ENCODE measurements at places on chromosomes 7 and 10. TPM values are rescaled to one million over a fixed set of nuclear protein-coding genes. Genes with fewer than 3 reads are reported as not detected.

DNA sequence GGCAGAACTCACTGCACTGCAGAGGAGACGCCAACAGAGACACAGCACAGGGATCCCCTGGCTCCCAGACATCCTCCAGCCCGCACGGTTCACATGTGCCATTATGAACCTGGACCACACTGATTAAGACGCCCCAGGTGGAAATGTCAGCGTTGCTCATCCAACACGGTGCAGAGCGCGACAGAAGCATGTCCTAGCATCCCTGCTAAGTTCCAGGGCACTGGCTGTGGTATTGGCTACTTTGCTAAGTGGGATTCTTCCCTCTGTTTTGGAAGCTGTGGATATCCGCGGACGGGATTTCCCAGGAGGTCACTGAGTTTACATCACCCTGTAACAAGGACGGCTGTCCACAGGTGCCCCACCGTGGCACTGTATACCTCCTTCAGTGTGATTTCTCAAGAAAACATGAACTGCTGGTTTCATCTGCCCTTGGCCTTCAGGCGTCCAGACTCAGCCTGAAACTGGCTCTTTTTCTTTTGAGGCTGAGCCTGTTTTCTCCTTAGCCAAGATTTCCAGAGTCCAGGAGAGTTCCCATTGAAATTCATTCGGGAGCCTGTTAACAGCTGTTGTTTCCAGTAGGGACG, 324.0 kb downstream of the WDR37 start:
- H3K4me3 ChIP-seq = no peak overlapping the region
- H3K27ac ChIP-seq = no peak overlapping the region
- DNase-seq = no peak
- H3K36me3 ChIP-seq = no peaks in the 10 kb centered on the region
- H3K27me3 ChIP-seq = peaks cover 2% of the 10 kb centered on the region

DNA sequence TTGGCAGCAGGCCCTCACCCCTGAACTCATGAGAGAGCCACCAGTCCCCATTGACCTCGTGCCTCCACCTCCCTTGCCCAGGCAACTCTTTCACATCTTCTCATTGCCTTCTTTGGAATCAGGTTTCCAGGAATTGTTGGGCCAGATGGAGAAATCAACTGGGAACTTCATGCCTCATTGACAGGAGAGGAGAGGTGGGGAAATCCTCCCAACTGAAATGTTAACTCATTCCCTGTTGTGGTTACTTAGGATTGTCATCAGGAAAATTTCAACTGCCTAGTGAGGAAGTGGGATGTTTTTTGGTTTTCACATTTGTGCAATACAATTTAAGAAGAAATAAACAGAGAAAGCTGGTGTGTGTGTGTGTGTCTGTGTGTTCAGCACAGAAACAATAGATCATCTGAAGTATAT, 106.6 kb upstream of the INHBA start:
- no peak for DNase-seq
- no peaks in the 10 kb centered on the region for H3K27me3 ChIP-seq

DNA sequence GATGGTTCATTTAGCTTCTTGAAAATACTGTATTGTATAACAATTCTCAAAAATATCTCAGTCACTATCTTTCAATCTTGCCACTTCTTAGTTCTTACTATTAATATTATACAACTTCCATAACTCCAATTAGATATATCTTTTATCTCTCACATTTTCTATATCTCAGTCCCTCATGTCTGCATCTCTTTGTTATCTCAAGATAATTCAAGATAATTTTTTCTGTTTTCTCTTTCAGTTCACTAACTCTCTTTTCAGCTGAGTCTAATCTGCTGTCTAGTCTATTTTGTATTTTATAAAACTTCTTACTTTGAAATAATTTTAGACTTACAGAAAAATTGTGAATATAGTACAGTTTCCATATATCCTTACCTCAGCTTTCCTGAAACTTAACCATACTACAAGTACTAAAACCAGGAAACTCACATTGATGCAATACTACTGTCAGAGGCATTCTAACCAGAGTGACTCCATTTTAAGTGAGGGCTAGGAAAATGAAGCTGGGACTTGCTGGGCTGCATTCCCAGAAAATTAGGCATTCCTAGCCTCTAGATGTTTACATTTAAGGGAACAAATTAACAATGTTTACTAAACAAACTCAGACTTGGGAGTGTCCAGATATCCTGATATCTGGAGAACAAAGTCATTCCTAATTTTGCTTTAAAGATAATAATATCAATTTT, 38.4 kb downstream of the DNAJC1 start:
- no peaks in the 10 kb centered on the region for H3K27me3 ChIP-seq
- H3K4me3 ChIP-seq = no peak overlapping the region
- no peak for DNase-seq
- H3K27ac ChIP-seq = no peak overlapping the region
- H3K4me1 ChIP-seq = no peaks in the 10 kb centered on the region

DNA sequence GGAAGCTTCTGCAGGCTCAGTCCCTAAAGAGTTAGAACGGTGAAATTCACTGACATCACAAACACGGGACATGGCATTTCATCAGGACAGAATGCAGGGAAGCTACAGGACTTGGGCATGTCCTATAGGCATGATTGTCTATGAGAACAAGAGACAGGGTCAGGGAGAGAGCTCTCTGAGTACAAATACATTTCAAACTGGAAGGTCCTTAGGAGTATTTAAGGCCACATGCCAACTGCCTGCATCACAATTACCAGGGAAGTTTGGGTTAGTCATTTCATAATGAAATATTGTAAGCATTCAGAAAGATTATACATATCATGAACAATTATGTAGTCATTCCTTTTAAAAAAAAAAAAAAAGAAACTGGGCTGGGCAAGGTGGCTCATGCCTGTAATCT, 71.3 kb downstream of the CREB3L2 start:
- no peaks in the 10 kb centered on the region for H3K27me3 ChIP-seq
- peaks cover 7% of the 10 kb centered on the region for H3K4me1 ChIP-seq
- H3K27ac ChIP-seq = no peak overlapping the region
- no peak for DNase-seq
- H3K4me3 ChIP-seq = no peak overlapping the region

- DNase-seq = peak; percentile 96
- no peaks in the 10 kb centered on the region for H3K4me1 ChIP-seq
- H3K36me3 ChIP-seq = no peaks in the 10 kb centered on the region
- H3K27ac ChIP-seq = peak overlapping the region; percentile 93
- H3K27me3 ChIP-seq = no peaks in the 10 kb centered on the region
- no peak overlapping the region for H3K4me3 ChIP-seq
Measured at GRCh38 chr7:27677912-27678612, 15.4 kb upstream of the HIBADH start.

DNA sequence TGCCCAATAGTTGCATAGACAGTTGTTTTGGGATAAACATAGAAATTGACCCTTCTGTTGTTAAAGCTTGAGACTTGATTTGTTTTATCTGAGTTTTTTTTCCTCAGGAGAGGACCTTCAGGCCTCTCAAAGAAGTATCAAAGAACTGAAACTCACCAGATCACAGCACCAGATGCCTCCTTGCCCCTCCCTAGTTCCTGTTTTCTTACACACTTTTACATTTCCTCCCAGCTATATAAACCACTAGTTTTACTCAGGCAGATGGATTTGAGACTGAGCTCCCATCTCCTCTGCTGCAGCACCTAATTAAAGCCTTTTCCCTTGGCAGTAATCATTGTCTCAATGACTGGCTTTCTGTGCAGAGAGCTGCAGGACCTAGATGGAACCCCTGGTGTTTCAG, 150.6 kb upstream of the NRG3 start:
- no peaks in the 10 kb centered on the region for H3K27me3 ChIP-seq
- no peaks in the 10 kb centered on the region for H3K4me1 ChIP-seq
- no peaks in the 10 kb centered on the region for H3K36me3 ChIP-seq
- no peak for DNase-seq

DNA sequence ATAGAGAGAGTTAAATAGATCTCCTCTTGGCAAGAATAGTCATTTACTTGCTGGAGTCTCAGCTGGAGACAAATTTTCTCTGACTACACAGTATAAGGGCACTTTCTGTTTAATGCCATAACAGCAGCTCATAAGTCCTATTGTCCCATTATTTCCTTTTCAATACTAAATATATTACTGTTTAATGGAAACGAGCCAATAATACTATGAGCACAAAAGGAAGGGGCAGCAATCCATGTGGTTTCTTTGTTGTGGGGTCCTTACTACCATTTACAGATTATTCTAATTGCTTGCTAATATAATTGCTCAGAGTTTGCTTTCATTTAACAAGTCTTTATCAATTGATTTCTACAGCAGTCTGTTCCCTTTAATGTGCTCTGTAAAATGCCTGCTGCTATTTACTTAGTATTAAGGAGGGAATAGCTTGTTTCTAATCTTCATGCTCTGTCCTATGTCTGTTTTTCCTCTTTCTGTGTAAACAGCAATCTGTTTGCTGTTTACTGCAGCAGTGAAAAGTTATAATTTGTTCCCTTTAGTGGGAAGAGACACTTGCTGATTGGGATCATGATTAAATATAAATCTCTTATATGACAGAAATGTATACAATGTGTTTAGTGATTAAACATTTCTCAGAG, 296.2 kb upstream of the SMIM30 start:
- no peak for DNase-seq
- no peak overlapping the region for H3K4me3 ChIP-seq
- H3K27ac ChIP-seq = no peak overlapping the region
- no peaks in the 10 kb centered on the region for H3K36me3 ChIP-seq
- H3K4me1 ChIP-seq = no peaks in the 10 kb centered on the region
- no peaks in the 10 kb centered on the region for H3K27me3 ChIP-seq

DNA sequence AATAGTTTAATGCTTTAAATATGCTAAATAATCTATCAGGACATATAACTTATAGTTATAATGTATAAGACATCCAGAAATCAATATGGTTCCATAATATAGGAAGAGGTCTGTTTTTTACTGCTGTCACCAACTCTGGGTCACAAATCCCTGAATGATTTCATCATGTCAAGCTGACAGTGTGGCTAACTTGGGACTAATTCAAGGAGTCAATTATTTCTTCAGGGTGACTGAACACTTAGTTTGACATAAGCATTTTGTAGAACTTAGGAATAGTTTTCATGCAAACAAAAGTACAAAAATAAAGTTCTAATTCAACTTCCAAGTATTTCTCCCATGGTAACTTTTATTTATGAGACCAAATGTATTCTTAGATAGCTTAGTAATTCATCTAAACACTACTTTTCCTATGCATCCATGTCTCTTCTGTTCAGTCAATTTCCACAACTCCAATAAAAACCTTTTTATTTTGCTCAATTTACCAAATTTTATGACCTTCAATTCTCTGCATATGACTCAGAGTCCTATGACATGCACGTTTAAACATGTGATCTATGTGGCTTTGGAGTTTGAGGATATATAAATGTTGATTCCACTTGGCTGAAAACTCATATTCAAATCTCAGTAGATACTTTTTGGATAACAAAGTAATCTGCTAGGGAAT, 40.3 kb upstream of the GNAT3 start:
- H3K27ac ChIP-seq = no peak overlapping the region
- H3K4me3 ChIP-seq = no peak overlapping the region
- no peaks in the 10 kb centered on the region for H3K36me3 ChIP-seq
- DNase-seq = no peak
- H3K27me3 ChIP-seq = no peaks in the 10 kb centered on the region

DNA sequence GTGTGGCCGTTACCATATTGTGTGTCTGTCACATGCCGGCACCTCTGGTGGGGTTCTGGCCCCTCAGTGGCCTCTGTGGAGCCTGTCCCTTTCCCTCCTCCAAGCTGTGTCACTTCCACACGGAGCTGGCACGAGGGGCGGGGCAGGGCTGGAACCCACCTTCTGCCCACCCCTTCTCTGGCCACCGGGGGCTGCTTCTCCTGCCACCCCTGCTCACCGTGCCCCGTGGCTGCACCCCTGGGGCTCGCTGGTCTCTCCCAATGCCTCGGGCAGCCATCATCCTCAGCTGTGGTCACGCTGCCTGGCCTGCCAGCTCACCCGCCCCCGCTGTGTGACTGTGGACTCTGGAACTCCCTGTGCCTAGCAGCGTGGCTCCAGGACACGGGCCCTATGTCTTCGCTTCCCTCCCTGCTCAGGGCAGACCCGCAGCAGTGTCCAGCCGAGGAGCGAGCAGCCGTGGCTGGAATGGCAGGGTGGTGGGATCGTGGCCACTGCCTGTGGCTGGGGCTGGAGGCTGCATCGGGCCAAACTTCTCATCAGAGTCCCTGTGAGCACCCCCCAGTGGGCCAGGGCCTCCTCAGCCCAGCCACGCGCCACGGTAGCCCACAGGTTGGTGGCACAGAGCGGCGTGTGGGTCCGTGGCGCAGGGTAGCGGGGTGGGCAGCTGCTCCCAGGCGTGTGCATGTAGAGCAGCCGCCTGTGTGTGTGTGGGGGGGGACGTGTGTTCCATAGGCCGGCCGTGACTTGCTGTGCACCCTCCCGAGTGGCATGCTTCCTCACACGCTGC, 8.1 kb downstream of the TTYH3 start:
- H3K4me3 ChIP-seq = no peak overlapping the region
- no peaks in the 10 kb centered on the region for H3K27me3 ChIP-seq
- H3K27ac ChIP-seq = peak overlapping the region; percentile 83
- H3K36me3 ChIP-seq = no peaks in the 10 kb centered on the region

DNA sequence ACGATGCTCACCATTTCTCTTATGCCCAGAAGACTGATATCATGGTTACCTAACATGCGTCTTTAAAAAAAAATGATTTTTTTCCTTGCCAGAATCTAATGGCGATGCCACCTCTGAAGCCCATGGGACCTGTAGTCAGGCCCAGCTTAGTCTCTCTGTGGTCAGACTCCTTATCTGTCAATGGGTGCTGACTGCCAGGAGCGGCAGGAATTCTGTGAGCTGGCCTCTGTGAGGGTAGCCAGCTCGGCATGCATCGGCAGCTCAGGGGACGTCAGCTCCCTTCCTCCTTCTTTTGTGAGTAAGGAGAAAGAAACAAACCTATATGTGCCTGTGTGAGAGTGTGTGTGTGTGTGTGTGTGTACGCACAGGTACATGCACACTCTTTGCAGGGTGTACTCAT, 49.9 kb upstream of the ZRANB1 start:
- H3K27me3 ChIP-seq = no peaks in the 10 kb centered on the region
- no peaks in the 10 kb centered on the region for H3K36me3 ChIP-seq
- H3K4me1 ChIP-seq = no peaks in the 10 kb centered on the region
- no peak overlapping the region for H3K27ac ChIP-seq

- no peaks in the 10 kb centered on the region for H3K4me1 ChIP-seq
- H3K36me3 ChIP-seq = no peaks in the 10 kb centered on the region
- DNase-seq = no peak
- no peak overlapping the region for H3K27ac ChIP-seq
Measured at GRCh38 chr7:47089461-47089860, 492.4 kb downstream of the TNS3 start.

DNA sequence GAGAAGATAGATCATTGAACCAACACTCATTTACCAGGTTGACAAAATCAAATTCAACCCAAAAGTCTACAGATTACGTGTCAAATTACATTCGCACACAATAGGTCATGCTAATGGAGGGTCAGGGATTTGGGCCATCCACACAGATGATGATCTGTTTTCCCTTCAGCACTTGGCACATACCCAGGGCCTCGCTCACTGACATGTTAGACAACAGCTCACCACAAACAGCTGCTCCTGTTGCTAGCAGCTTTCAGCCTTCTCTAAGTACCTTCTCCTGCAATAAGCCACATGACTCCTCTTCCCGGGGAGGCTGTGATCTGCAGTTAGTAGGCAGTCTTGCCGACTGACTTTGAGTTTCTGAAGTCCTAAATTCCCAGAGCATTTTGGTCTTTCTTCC, 18.4 kb downstream of the NKX2-3 start:
- H3K4me3 ChIP-seq = no peak overlapping the region
- peaks cover 57% of the 10 kb centered on the region for H3K27me3 ChIP-seq
- no peak overlapping the region for H3K27ac ChIP-seq
- H3K4me1 ChIP-seq = no peaks in the 10 kb centered on the region
- DNase-seq = no peak

BEND7 gene
- polyA plus RNA-seq = 33.2 TPM

POLR2J gene
- polyA plus RNA-seq = 75.7 TPM

ACTL6B gene
- 0.52 TPM for polyA plus RNA-seq

ZPBP gene
- polyA plus RNA-seq = 0.12 TPM

IFIT1B gene
- polyA plus RNA-seq = not detected

EGR2 gene
- polyA plus RNA-seq = 1.2 TPM

MBL2 gene
- polyA plus RNA-seq = not detected

SSC4D gene
- polyA plus RNA-seq = not detected

PRRT4 gene
- not detected for polyA plus RNA-seq

MMD2 gene
- polyA plus RNA-seq = 0.12 TPM

All from small intestine (tissue), 16 donors.